ENCODE measurements at places on chromosomes 4 and X. TPM values are rescaled to one million over a fixed set of nuclear protein-coding genes. Genes with fewer than 3 reads are reported as not detected.
A peak's percentile ranks its signal among the peaks of the same experiment; 100 is the strongest.

- DNase-seq, result no peak
These were observed 105.3 kb downstream of the SPCS3 start for GRCh38 chr4:176425035-176425434.

DNA sequence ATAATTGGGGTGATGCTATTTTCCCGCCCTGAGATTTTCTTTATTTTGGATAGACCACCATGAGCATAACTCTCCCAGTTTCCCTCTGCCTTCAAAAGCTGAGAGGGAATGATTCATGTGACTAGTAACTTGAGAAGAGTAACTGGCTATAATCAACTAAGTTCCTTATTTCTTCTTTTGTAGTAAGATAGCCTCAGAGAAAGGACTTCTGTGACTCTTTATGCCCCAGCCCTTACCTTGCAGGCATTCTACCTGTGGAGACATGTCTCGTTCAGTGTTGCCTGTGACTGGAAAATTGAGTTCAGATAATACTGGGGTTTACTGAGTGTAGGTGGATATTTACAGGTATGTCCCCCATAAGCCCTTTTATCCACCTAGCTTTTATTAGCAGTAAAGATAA, 715.4 kb upstream of the HS3ST1 start:
- no peak for DNase-seq

DNA sequence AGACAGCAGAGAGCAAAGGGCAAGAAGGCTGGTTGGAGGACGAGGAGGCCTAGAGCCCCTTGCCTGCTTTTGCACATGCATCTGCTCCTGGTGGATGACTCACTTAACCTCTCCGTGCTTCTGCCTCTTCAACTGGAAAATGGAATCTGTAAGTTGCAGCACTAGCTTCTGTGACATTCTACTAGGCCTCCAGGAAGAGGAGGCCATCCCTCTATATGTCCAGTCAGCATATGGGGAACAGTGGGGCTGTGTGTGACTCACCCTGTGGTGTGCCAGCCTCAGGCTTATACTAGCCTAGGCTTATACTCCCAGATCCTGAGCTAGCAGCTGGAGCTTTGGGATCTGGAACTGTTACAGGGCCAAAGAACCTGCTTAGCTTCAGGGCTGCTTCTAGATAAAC, 36.0 kb downstream of the RTL9 start:
- DNase-seq, result no peak

DNA sequence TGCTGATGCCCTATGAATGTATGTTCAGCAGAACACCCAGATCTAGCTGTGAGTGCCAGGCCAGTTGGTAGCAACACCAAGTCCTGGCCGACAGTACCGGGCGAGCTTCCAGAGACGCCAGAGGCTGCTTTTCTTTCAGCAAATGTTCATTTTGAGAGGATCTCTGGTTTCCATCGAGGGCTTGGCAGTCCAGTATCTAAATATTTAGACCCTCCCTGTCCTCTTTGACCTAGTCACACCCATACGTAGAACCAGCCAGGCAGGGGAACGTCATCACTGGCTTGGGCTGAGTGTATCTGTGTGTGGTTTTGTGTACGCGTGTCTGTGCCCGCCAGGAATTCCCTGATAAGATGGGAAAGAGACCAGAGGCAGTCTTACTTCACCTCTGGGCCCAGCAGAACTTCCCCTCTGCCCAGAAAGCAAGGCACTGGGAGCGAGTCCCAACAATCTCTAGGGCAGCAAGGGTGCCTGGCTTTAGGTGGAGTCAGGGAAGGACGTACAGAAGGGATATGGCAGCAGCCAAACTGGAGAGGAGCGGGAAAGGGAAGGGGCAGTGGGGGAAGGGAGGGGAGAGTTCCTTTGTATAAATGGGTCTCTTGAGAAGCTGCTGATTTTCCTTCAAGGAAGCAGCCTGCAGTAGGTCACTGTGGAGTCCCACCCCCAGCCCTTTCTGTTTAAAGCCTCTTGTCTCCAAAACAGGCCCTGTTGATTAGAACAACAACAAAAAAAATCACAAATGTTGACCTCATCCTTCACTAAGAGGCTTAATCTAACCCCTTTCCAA, 15.0 kb upstream of the ELF4 start:
- DNase-seq, result no peak

GRCh38 chrX:149539283-149540130, 1.3 kb upstream of the EOLA1 start:
- DNase-seq, result peak; percentile 92

The WDR17 gene
- 1.4 TPM for total RNA-seq

The MAGEA2 gene
- total RNA-seq, result not detected

The MAGEA8 gene
- total RNA-seq, result not detected

Data from mesenteric fat pad (tissue), 1 donor.